ENCODE measurements at places on chromosomes 3 and 15.
A peak's percentile ranks its signal among the peaks of the same experiment; 100 is the strongest.

DNA sequence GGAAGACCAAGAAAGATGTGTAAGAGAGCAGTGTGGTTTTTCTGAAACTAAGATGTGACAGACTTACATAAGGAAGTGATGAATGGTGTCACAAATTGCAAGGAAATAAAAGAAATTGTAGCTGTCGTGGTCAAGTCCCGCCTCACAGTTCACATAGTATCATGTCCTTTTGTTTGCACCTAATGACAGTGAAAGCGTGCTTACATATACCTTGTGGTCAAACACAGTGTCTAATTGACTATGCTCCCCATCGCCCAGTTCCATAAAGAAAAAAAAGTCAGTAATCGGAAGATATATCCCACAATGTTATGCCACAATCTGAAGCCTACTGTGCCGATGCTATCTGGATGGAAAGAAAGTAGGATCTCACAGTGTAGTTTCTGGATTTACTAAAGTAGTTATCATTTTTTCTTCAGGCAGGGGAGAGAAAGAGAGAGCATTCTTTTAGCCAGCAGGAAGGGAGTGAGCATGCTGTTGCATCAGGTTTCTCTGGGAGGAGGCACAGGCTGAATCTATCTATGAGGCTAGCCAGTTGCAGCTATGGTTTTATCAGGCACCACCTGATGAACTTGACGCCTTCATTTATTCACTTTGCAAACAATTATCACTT, 9.8 kb upstream of the PLSCR1 start:
- DNase-seq = no peak

- DNase-seq = no peak
These were observed 103.1 kb upstream of the UNC13C start for GRCh38 chr15:53875139-53875538.

- no peak for DNase-seq
These were observed 2.8 kb upstream of the MEIS2 start for GRCh38 chr15:37103163-37103435.

GRCh38 chr3:187919048-187919447, 173.8 kb upstream of the BCL6 start:
- DNase-seq = no peak

- DNase-seq = peak; percentile 63
These were observed 9.1 kb upstream of the HPS3 start for GRCh38 chr3:149120051-149120972.

DNA sequence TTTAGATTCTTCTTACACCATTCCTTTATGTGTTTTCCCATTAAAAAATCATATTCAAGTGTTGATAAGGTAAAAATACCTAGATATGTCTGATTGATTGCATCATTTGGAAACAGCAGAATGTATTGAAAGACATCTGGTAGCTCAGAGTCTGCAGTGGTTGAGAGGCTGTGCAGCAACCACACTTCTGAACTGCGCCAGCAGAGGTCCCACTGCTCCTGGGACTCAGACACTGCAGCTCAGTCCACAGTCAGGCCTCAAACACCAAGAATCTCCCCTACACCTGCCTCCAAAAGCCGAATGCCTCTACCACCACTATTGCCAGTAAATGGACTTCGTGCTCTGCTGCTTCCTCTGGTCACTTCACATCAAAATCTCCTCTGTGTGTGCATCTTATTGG, 176.9 kb upstream of the LMCD1 start:
- peak; percentile 41 for DNase-seq

GRCh38 chr3:141561426-141562034, 74.7 kb downstream of the RASA2 start:
- DNase-seq = no peak

GRCh38 chr3:62481962-62482361, 108.6 kb upstream of the FEZF2 start:
- no peak for DNase-seq

DNA sequence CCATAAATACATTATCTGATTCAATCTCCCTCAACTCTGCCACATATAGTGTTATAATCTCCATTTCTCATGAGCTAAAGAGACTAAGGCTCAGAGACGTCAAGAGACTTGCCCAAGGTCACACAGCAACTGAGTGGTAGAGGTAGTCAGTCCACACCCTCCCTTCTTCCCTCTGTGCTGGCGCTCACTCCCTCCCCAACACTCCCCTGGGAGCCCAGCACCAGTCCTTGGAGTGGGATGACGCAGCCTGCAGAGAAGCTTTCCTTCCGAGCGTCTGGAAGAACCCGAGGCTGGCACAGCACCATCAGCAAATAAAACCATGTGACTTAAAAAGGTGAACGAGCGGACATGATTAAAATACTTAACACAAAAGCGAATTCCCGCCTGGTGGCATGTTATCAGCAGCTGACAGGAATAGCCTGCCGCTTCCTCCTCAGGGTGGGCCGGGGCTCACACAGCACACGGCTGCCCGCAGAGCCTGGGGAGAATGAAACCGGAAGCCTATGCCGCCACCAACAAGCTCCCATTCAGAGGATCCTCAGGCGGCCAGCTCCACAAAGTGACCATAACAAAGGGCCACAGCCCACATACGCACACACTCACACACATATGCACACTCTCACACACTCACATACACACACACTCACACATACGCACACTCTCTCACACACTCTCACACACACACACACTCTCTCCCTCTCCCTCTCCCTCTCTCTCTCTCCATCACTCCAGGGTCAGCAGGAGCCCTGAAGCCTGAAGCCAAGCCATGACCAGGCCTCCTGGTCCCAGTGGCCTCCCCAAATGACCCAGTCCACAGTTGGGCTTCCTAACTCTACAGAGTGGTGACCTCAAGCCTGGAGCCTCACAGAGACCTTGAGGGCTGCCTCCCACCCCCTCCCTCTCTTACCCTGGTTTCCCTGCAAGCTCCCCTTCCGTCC, 120.5 kb downstream of the XXYLT1 start:
- DNase-seq = no peak

GRCh38 chr15:76576523-76577279, 240.1 kb downstream of the ISL2 start:
- no peak for DNase-seq

DNA sequence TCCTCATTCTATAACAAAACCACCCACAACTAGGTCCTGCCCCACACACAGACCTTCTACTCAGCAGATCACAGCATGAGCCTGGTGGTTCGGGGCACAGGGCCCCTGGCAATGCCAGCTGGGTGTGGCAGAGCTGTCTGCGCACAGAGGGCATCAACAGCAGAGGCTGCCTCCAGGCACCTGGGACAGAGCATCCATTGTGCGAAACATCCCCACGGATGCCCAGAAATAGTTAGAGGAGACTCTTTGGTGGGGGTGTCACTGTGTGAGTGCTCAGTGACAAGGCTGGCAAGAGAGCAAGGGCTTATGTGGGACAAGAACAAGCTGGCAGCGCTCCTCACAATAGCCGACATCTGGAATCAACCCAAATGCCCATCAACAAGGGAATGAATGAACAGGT, 487.4 kb upstream of the PROK2 start:
- no peak for DNase-seq

GRCh38 chr3:64129581-64129980, 95.7 kb downstream of the PRICKLE2 start:
- DNase-seq = no peak

GRCh38 chr15:72113347-72114031, 4.5 kb downstream of the MYO9A start:
- DNase-seq = no peak
